Suppressor macrophage treated with lipopolysaccharide for 1 hour (primary cell): ENCODE measurements at places on chromosomes 11 and 22.
A peak's percentile ranks its signal among the peaks of the same experiment; 100 is the strongest.

- no peak for DNase-seq
These were observed 780.2 kb downstream of the LRRC4C start for GRCh38 chr11:40679276-40679675.

DNA sequence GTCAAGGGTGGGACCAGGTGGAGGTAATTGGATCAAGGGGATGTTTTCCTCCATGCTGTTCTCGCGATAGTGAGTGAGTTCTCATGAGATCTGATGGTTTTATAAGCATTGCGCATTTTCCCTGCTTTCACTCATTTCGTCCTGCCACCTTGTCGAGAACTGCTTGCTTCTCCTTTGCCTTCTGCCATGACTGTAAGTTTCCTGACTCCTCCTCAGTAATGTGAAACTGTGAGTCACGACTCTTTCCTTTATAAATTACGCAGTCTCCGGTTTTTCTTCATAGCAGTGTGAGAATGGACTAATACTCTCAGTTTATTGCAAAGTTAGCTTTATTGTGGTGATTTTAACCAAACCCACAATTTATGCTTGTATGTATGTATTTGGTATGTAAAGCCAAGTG is 878.5 kb upstream of the ANO3 start:
- DNase-seq, result no peak

DNA sequence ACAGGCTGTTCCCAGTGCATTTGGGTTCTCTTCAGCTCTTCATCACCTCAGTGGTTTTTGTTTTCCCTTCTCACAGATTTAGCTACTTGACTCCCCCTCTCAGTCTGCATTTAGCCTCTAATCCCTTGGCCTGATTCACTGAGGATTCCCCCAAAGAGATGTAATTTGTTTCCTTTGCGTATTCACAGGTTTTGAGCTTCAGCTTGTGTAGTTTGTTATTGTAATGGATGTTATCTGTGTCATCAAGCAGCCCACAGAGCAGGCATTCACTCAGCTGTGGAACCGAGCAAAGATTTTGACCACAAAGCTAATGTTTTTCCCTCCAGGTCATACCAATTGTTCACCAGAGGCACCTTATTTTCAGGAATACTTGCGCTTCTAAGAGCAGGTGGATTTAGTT is 6.4 kb upstream of the ME3 start:
- no peak for DNase-seq

- DNase-seq, result peak; percentile 65
These were observed 317.8 kb downstream of the NTM start for GRCh38 chr11:131688048-131688693.

GRCh38 chr22:26527167-26527566 is 14.9 kb upstream of the TFIP11 start:
- no peak for DNase-seq

- DNase-seq, result no peak
These were observed 3.0 kb downstream of the MAFF start for GRCh38 chr22:38204784-38205183.

DNA sequence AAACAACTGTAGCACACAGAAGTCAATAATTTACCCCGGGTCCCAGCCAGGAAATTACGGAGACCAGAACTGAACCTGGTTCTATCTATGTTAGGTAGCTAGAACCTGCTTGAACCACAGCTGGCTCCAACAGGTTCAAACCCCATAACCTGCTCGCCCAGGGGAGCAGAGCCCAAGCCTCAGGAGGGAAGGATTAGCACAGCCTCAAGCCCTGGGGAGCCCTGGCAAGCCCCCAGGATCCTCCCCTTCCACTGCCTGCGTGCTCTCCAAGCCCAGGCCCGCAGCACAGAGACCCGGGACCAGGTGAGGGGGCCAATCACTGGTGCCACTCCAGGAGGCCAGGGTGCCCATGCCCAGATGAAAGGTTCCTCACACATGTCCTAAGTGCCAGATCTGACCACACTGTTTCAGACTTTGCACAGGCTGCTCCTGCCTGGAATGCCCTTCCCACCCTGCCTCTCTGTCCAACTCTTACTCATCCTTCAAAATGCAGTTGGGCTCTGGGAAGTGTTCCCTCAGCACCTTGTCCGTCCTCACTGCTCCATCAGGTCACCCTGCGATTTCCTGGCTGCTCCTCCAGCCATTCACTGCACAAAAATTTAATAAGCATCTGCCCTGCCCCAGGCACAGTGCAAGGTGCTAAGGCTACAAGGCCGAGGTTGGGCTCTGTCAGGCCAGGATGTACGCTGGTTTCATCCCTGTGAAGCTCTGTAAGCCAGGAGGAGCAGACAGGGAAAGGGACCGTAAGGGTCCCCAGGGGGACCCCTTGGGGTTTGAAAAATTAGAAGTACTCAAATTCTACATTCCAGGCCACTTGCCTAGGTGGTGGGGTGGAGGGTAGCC is 32.2 kb downstream of the ARRB1 start:
- DNase-seq, result no peak

GRCh38 chr11:104033134-104033533 is 3.3 kb upstream of the DDI1 start:
- no peak for DNase-seq

GRCh38 chr11:123129920-123130319 is 65.1 kb downstream of the CLMP start:
- DNase-seq, result no peak

DNA sequence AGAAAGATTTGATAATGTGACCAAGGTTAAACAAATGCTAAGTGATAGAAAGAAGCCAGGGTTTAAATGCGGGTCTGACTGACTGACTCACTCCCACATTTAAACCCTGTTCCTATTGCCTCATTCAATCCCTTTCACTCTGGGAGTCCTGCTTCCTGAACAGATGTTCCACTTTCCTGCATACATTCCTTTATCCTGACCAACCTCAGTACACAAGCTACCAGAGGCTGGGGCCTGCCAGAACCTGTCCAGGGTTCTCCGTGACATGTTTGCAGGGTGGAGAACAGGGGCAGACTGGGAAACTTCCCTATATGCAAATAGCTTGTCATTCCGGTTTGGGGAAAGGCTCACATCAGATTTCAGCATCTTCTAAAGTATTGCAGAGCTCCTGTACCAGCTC is 3.0 kb upstream of the ANKK1 start:
- DNase-seq, result no peak

GRCh38 chr11:120060512-120060911 is 77.4 kb downstream of the TRIM29 start:
- no peak for DNase-seq

- DNase-seq, result no peak
These were observed 38.1 kb downstream of the DIXDC1 start for GRCh38 chr11:111975076-111975806.

- DNase-seq, result no peak
These were observed 853.5 kb downstream of the METTL15 start for GRCh38 chr11:28961726-28962125.

DNA sequence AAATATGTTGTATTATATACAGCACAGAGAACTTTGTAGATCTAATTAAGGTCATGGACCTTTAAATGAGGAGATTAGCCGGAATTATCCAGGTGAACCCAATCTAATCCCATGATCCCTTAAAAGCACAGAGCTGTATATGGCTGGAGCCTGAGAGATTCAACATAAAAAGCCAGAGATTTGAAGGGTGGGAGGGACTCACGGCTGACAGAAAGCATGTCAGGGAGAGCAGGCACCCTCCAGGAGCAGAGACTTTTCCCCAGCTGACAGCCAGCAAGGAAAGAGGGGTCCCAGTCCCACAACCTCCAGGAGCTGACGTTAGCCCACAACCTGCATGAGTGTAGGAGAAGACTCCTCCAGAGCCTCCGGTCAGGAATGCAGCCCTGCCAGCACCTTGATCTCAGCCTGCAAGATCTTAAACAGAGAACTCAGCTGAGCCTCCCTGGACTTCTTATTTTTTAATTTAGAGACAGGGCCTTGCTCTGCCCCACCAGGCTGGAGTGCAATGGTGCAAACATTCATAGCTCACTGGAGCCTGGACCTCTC is 20.0 kb upstream of the ADA2 start:
- DNase-seq, result no peak

DNA sequence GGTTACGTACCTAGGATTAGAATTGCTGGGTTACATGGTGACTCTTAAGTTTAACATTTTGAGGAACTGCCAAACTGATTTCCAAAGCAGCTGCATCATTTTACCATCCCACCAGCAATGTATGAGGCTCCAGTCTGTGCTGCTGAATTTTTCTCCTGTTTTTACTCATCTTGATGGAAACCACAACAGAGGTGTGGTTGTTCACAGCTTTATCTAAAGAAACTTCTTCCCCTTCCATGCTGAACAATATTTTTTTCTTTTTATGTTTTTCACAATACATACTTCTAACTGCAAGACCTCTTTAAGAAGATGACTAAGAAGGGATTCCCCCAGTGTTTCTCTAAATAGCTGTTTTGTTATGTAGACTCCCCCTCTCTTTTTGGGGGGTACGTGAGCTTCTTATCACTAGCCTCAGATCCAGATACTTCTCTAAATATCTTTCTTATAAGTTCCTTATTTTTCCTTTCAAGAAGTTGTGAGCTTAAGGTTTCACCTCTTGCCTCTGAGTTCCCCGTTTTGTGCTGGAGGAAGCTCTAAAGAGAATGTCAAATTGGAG is 24.0 kb downstream of the TCP11L1 start:
- peak; percentile 79 for DNase-seq

DNA sequence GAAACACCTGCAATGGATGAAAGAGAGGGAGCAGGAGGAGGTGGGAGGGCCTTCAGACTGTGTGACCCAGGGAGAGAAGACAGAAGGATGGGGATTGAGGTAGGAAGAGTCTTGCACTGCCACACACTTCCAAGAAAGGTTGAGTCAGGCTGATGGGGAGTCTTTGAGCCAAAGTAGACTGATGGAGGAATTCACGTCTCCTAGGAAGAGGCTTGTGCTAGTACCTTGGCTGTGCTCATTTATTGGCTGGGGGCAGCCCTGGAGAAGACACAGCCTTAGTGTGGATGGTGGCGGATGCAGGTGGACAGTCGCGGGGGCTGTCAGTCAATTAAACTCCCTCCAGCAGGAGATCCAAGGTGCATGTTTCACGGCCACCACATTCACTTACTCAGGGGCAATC is 16.2 kb upstream of the ACCSL start:
- DNase-seq, result no peak

DNA sequence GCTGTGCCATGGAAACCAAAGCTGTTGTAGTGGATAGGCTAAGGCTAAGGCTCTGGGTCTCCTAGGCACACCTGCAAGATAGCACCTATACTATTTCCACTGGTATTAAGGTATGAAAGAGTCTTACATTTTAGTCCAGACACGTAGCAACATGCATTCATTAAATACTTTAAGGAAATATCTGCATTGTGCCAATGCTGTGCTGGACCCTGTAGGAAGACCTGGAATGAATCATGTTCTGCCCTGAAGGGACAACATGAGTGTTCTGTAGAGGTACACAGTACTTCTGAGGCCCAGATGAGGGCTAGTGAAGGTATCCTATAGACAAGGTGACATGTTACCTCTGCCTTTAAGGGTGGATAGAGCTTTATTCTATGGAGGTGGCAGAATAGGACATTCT is 35.2 kb upstream of the RRM1 start:
- no peak for DNase-seq
